NCI-H1105 treated with DMSO at 0.1 percent for 48 hours (cell line): ENCODE measurements at places on chromosomes 5 and 9.

GRCh38 chr9:27377147-27377807 is 80.3 kb upstream of the EQTN start:
- DNase-seq, result no peak

DNA sequence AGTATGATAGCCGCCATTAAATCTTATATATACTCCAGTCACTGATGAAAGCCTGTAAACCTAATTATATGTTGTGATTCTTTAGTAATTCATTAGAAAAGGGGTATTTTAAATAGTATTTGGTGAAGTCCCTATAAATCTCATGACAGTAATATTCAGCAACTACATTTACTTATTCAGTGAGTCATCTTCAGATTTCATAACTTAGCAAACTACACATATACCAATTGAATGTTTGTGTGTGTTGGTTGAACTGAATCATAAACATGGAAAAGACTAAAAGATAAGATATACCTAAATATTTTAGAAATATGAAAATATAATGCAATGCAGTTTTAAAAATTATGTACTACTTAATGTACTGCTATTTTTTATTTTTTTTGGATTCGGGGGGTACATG is 1050.4 kb downstream of the MAT2B start:
- no peak for DNase-seq

GRCh38 chr9:68498816-68499215 is 41.9 kb downstream of the TMEM252 start:
- no peak for DNase-seq

DNA sequence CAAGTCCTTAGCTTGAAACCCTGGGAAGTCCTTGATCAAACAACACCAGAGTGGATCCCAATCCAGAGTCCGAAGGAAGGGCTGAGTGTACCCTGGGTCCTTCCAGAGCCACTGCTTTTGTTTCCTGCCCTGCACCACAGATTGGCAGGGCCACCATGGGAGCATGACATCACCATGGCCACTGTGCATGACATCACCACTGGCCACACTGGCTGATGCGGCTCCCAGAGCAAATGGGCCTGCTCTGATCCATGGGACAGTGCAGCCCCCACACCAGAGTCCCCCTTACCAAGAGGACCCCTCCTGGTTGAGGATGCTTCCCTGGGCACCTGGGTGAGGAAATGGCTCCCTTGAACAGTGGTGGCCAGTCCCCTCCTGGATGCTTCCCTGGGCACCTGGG is 9.9 kb downstream of the SLC6A3 start:
- no peak for DNase-seq

DNA sequence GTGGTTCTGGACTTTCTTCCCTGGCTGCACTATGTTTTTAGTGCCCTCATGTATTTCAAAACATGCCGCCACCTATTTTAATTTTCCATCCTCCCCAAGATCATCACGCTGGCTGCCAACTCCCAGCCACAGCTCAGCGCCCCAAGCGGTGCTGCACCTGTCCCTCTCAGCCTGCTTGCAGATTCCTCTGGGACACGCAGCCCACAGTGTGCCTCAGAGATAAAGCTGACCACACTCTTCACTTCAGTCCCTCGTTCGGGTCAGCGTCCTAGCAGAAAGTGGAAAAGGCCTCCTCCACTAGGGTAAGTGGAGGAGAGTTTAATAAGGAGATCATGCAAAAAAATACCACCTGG is 56.2 kb upstream of the CKS2 start:
- DNase-seq, result no peak

DNA sequence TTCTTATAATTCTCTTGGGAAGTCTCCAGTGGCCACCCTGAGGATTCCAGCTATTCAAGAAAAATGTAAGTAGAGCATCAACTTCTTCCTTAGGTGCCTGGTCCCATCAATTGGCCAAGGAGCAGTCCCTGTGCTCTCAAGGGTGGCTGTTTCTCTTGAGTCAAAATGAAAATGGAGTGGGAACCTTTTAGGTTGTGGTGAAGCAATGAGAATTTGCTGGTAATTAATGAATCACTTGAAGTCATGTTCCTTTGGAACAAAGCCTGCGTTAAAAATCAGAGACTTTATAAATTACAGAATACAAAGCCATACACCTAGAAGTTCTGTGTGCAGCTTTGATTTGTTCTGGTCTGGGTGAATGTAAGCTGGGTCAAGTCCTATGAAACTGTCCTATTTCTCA is 48.9 kb downstream of the IL31RA start:
- DNase-seq, result no peak

DNA sequence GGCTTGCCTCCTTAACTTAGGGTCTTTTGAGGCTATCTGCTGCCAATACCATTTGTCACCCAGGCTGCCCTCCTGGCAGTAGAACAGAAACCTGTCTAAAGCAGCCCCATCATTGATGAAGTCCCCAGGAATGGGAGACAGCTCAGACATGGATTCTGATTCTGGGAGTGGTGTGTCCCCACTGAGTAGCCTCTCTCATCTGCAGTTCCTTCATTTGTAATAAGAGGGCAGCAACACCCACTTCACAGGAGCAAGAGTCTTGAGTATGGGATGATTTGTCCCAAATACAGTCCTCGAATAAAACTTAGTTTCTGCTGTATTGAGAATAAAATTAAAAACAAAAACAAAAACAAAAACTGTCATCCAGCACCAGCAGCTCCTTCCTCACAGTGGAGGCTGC is 167.6 kb downstream of the ASTN2 start:
- peak; percentile 13 for DNase-seq

DNA sequence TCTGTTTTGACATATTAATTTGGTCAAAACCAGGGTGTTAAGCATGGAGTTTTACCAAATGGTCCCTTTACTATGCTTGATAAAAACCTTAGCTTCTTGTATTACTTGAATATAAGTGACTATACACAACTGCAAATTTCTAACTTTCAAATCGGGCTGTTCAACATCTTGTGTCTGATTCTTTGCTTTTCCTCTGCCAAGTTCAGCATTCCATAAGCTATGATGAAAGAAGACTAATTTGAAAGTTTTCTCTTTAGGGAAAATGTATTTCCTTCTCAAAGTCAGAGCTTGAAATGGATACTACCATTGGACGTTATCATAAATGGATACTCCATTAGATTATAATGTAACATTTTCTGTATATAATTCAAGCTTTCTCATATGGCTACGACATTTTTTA is 792.9 kb downstream of the EFNA5 start:
- no peak for DNase-seq

DNA sequence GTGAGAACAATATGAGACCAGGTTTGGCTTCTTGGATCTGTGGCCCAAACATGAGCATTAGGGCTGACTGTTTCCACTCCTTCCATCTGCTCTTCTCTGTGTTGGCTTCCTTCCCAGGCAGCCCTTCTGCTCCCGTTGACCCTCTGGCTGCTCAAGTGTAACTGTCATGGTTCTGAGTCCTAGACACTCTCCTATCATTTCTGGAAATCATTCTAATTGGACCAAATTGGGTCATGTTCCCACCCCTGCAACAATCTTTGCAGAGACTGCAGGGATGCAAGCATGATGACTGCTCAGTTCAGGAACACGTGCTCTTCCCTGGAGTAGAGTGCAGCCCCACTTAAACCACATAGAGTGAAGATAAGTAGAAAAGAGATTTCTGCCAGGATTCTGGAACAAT is 741.4 kb downstream of the TAF11L14 start:
- no peak for DNase-seq

DNA sequence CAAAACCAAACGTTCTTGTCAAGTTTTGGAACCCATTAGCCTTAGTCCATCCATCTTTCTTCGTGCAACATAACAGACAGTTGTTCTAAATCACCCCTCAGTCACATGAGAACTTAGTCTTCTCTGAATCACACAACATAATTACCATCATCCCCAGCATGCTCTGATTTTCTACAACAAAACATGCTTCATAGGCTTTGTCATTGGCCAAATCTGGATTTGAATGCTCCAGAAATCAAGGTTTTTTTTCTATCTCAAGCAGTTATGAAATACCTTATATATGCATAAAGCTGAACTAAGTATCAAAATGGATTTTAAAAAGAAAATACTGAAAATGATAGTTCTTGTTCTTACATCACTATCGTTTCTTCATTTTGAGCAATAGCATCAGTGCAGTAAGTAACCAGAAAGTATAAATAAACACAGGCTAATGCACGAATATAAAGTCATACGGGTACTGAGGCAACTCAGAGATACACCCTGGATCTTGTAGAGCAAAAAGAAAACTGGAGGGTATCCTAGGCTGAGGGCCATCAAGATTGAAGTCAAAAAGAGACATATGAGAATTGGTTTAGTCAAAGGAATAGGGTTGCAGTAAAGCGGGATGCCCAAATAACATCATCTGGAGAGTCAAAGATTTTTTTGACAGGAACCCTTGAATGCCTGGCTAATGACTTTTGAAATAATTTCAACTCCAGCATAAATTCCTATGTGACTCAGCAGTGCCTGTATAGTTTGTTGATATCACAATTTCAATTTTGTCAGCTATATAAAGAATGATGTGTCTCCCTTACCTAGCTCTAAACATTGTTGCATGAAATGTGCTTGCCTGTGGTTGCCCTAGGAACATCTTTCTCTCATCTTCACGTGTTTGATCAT is 164.7 kb downstream of the ADAMTSL1 start:
- DNase-seq, result no peak

DNA sequence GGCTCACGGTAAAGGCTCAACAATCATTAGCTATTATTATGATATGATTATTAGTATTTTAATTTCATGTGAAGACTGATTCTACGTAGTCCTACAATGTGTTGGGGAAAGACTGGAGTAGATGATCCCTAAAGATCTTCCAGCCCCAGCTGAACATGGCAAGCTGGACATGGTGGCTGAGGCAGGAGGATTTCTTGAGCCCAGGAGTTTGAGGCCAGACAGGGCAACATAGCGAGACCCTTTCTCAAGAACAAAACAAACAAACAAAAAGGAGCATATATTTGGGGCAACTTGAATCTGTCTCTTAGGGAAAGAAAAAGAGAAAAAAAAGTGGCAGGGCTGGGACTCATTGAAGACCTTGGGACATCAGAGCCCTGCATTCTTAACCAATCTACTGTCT is 16.2 kb upstream of the FAT2 start:
- DNase-seq, result no peak

- no peak for DNase-seq
These were observed 325.6 kb downstream of the ENC1 start for GRCh38 chr5:74314906-74315305.

- DNase-seq, result no peak
These were observed 229.2 kb downstream of the MRPS30 start for GRCh38 chr5:45037927-45038326.

DNA sequence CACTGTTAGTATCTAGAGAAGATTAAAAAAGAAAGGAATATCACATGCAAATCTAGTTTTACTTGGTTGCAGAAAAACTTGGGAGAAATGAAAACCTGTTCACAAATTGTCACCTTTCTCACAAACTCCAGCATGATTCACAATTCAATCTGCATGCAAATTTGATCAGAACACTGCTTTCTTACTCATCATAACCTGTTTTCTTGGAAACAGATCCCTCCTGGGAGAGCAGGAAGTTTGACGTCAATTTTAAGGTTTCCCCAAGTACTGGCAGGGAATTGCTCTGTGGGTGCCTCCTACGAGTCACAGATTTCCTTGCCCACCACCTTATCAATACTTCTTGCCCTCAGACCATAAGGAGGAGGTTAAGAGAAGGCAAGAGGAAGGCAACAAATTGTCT is 30.2 kb upstream of the HTR4 start:
- DNase-seq, result no peak

- no peak for DNase-seq
These were observed 517.2 kb downstream of the SPOCK1 start for GRCh38 chr5:136981936-136982335.

GRCh38 chr5:126360467-126360866 is 62.7 kb upstream of the GRAMD2B start:
- no peak for DNase-seq

- DNase-seq, result no peak
These were observed 17.5 kb upstream of the CCL28 start for GRCh38 chr5:43429706-43430105.

DNA sequence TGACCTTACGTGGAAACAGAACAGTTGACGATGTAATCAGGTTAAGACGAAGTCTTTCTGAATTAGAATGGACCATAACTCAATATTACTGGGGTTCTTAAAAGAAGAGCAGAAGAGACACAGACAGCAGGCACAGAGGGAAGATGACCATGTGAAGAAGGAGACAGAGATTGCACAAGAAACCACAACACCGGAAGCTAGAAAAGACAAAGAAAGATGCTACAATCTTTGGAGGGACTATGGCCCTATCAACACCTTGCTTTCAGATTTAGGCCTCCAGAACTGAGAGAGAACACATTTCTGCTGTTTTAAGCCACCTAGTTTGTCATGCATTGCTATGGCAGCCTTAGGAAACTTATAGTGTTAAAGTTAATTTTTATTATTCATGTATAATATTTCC is 27.1 kb downstream of the CDH9 start:
- DNase-seq, result no peak

- DNase-seq, result no peak
These were observed 75.0 kb upstream of the OR13F1 start for GRCh38 chr9:104429031-104429546.

DNA sequence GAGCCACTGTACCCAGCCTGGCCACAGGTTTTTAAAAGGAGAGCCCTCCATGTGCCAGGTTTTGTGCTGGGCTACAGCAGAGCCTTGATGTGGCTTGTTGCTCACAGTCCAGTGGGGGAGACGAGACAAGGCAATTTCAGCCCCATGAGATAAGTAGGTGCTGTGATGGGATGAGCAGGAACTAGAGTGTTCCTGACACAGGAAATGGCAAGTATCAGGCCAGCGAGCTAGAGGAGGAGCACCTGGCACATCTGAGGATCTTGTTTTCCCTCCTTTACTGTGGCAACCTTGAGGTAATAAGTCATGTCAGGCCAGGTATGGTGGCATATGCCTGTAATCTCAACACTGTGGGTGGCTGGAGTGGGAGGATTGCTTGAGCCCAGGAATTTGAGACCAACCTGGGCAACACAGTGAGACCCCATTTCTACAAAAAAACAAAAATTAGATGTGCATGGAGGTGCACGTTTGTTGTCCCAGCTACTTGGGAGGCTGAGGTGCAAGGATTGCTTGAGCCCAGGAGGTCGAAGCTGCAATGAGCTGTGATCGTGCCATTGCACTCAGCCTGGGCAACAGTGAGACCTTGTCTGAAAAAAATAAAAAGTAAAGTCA is 3.8 kb upstream of the ZDHHC12 start:
- DNase-seq, result no peak

DNA sequence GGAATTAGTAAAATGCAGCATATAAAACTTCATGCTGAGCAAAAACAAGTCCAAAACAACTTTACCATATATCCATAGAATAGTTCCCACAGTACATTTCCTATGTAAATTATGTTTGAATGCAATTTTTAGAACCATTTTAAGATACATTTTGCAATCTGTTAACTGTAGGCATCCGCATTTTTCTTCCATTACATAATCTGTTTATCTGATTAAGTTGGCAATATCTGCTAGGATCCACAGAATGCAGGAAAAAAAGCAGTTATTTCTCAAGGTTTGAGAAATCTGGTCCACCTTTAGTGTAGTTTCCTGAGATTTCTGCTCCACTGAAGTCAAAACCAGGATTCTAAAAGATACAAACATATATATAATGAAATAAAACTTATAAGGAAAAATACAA is 6.2 kb downstream of the NUDCD2 start:
- DNase-seq, result no peak

- DNase-seq, result no peak
These were observed 31.3 kb downstream of the IRX4 start for GRCh38 chr5:1851290-1851934.
